ENCODE measurements at places on chromosomes 2 and 18.

DNA sequence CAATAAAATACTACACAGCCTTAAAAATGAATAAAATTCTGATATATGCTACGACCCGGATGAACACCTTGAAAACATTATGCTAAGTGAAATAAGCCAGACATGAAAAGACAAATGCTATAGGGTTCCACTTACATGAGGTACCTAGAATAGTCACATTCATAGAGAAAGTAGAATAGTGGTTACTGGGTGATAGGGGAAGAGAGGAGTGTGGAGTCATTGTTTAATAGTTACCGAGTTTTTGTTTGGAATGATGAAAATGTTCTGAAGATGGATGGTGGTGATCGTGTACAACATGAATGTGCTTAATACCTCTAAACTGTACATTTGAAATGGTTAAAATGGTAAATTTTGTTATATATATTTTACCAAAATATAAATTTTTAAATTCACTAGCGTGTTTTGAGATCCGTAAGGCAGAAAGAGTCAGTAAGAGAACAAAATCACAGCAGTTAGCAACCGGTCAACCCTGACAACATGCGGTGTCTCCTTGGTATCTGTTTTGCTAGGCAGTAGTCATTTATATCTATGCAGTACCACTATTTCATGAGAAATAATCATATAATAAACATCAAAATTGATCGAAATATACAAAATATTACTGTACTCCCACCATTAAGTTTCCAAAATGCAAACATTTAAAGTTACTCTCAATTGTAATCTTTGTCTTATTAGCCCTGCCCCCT lies 11.1 kb downstream of the SCN9A start:
- DNase-seq: no peak

GRCh38 chr2:30150786-30151185 lies 4.0 kb downstream of the YPEL5 start:
- no peak for DNase-seq

- no peak for DNase-seq
Measured at GRCh38 chr2:147450661-147451510, 393.9 kb upstream of the ACVR2A start.

GRCh38 chr2:233100192-233100998 lies 40.3 kb downstream of the INPP5D start:
- no peak for DNase-seq

DNA sequence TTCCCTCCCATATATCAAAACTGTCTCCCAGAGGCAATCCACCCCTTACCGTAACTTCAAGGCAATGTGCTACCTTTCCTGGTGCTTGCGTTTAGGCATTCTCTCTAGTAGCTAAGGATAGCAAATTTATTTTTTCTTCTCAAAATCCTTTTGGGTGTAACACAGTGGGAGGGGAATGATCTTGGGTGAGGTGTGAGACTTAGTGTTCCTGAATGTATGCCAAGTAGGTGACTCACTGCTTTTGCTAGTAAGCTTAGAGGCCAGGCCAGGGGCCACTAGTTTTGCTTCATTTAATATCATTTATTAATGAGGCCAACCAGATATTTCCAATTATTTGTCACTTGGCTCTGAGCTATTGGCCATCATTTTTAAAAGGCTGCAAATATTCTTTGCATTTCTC lies 135.5 kb downstream of the NAPG start:
- DNase-seq: no peak

DNA sequence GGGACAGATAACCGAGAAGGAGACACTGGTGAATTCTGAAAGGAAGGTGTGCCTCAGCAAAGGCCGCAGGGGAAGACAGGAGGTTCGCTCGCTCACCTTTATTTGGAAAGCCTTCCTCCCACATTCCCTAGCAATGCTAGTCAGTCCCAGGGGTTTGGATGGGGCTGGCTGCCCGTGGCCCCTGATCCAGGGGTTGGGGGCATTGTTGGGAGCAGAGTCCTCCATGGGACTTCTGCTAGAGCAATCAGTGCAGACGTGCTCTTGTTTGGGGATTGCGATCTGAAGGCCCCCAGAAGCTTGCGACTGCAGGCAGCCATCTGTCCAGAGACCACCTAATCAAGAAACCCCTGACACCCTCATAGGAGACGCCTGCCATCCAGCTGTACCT lies 6.0 kb upstream of the CYP27C1 start:
- DNase-seq: no peak

- DNase-seq: no peak
Measured at GRCh38 chr2:110126086-110126773, 10.6 kb upstream of the MALL start.

- no peak for DNase-seq
Measured at GRCh38 chr18:80197528-80197927, 49.8 kb downstream of the PARD6G start.

GRCh38 chr2:119703526-119703925 lies 24.5 kb downstream of the TMEM177 start:
- no peak for DNase-seq

DNA sequence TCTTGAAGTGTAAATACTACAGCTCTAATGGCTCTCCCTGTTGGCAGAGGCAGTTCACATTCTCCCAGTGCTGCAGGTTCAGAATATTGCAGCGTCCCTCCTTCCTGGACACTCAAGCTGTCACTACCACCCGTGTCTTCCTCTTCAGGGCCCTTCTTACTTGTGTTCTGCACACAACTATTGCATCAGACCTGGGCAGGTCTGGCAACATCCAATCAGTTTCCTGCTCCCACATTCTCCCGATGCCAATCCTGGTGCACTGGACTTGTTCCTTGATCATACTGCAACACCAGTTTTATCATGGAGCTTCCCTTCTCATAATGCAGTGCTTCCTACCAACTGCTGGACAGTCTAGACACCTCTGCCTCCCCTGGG lies 161.5 kb downstream of the CAPN13 start:
- no peak for DNase-seq

DNA sequence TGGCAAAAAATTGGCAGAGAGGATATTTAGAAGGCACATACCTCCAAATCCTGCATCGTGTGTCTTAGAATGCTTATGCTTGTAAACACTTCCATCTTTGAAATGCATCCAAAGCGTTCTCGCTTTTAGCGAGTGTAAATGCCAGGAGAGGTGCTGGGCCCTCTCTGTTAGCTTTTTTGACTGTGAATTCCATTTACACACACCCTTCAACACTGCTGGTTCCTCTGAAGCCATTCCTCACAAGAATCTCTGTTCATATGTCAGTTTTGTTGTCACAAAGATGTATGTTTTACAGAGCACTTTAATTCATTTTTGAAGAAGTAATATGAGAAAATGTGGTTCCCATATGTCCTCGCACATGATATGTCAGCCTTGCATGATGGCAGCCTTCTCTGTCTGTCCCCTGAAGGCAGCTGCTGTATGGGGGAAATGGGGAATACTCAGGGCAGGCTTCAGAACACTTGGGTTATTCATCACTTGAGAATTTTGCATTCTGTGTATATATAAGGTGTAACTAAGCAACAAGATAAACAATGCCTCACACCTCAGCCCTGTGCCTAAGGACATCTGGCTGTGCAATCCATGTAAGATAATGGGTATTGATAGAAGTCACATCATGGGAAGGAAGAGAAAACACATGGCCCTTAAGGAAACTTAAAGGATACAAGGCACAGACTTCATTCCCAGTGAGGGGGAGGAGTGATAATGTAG lies 52.3 kb downstream of the RAB27B start:
- DNase-seq: no peak

GRCh38 chr2:104448661-104449440 lies 405.1 kb upstream of the POU3F3 start:
- no peak for DNase-seq

DNA sequence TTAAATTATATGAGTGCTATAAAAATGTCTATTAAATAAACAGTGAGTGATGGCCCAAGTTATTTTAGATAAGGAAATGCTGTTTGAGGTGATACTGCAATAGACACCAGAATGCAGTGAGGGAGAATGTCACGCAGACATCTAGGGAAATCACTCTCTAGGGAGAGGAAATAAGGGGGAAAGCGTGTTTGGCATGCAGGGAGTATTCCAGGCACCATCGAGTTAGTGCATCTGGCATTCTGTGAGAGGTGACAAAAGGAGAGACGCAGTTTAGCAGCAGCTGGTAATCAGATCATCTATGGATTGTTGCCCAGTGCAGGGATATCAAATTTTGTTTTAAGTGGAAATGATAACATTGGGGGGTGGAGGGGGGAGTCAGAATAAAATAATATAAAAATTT lies 175.4 kb upstream of the NETO1 start:
- DNase-seq: no peak

GRCh38 chr2:178070824-178071223 lies 1.8 kb downstream of the PDE11A start:
- no peak for DNase-seq

DNA sequence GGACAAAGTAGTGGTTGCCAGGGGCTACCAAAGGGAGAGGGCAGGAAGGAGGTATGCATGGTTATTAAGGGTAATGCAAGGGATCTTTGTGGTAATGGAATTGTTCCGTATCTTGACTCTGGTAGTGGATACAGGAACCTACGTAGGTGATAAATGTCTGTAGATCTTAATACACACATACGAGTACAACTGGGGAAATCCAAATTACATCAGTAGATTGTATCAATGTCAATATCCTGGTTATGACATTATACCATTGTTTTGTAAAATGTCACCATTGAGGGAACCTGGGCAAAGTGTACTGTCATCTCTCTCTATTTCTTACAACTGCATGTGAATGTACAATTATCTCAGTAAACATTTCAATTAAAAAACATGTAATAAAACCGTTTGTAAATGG lies 56.2 kb downstream of the ALPK2 start:
- DNase-seq: no peak

DNA sequence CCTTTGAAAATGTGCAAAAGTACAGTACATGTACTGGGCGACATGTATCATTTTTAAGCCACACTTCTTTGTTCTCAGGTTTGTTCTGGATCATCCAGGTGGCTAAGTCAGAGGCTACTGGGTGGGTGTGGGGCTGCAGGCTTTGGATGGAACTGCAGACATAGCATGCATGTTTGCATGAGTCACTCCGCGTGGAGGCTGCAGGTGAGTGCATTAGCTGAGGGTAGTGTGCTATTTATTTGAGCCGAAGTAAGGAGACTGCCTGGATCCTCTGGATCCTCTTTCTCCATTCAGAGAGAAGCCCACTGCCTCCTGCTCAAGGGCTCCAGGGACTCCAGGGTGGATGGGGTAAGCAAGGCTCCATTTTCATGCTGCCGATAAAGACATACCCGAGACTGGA lies 9.4 kb upstream of the NEURL3 start:
- no peak for DNase-seq

DNA sequence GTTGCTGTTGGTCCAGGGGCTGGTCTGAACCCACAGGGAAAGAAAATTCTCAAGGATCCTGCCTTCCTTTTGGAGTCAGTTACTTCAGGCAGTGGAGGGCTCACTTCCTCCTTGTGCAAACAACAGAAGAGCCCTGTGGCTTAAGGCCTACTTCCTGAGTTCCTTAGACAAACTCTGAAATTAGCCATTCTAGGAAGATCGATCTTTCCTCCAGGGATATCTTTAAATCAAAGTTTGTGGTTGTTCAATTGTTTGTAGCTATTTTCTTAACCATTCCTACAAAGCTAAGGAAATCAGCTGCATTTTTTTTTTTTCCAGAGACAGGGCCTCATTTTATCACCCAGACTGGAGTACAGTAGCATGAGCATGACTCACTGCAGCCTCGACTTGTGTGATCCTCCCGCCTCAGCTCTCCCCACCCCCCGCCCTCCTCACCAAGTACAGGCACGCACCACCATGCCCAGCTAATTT lies 156.0 kb downstream of the TANC1 start:
- no peak for DNase-seq

GRCh38 chr2:144546933-144547332 lies 27.0 kb upstream of the ZEB2 start:
- no peak for DNase-seq

DNA sequence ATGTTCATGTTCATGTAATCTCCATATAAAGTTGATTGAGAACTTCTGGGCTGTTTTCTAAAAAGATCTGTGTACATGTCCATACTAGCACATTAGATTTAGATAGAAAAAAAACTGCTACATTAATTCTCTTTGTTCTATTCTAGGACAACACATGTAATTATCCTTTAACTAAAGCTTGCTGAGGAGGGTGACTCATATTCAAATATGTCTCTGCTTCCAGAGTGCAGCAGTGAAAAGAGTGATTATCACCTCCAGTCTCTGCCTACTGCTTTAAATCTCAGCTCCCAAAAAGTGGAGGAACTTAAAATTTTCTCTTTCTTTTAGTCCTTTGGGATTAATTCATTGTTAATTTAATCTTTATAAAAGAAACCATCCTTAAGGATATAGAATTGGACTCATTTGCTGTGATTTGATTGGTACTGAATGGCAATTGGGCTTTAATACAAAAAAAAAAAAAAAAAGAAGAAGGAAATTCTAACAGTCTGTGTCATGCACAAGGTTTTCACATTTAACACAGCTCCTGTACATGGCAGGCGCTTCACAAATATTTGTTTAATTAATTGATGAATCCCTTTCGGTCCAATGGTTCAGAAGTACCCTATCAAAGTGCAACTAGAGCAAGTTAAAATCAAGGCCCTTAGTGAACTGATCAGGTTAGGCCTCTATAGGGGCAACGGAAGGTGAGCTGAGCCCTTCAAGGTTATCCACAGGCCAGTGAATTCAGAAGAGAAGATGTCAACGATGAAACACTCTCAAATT lies 214.0 kb upstream of the KCNJ3 start:
- DNase-seq: no peak

DNA sequence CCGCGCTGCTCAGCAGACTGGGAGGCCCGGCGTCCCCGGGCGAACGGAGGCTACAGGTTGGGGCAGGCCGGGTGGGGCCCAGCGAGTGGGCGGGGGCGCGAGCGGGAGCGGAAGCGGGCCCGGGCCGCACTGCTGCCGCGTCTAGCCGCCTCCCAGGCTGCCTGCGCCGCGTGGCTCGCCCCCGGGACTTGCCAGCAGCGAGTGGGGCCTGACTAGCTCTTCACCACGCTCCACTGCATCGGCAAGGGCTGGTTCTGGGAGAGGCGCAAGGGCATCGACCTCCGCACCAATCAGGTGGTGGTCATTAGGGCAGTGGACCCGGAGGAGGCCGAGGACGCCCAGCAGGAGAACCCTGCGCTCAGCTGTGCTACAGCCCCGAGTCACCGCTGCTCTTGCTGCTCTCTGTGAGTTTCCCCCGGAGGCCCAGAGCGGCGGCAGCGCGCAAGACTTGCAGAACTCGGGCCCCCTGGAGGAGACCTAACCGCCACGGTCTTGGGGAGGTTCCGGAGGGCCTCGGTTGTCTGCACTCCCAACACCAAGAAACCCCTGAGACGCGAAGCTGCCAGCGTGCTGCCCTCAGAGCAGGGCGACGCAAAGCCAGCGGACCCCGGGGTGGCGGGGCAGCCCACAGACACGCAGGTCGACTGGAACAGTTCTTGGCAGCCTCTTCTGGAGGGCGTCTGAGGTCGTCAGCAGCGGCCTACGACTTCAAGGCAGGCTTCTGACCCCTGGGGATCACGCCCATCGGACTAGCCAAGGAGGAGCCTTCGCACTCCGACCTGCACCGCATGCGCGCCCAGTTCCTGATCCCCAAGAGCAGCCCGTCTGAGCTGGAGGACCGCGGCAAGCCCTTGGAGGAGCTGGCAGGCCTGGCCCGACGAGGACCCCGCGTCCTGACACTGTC lies 27.2 kb upstream of the PTPN2 start:
- DNase-seq: peak; percentile 18

DNA sequence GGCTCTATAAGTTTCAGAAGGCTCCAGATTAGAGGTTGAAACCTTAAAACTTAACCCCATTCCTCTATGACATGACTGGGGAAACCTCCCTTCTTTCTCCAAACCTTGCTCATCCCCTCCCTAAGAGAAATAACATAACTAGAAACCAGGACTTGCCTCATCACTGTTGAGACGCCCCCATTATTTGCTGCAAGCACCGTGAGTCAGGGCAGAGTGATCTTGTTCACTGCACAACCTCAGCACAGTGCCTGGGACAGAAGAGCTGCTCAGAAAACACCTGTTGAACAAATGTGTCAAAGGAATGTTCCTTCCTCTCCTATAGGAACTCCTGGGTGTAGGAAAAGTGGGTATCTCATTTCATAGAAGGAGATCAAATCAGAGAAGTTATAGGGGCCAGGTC lies 132.7 kb upstream of the CTAGE1 start:
- DNase-seq: no peak
